ENCODE measurements at places on chromosomes 2 and 18. TPM values are rescaled to one million over a fixed set of nuclear protein-coding genes. Genes with fewer than 3 reads are reported as not detected.
A peak's percentile ranks its signal among the peaks of the same experiment; 100 is the strongest.

DNA sequence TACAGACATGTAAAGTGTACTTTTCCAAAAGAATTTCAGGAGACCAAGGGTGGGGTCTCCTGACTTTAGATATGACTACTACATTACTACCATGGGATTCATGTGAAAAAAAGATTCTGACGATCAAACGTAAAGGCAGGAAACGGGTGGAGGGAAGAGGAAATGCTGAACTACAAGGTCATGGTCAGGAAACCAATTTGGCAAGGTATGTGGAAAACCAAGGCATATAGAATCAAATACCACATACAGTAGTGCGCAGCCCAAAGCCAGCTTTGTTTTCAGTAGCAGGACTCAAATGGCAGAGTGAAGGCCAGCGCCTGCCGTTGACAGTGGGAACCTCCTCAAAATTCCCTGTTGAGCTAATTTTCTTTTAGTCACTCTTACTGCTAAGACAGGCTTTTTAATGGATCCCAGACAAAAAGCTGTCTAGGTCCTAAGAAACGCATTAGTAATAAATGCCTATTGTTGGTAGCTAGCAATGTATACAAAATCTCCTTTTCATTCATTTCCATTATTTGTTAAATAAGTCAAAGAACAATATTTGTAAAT is 57.6 kb upstream of the SERTAD2 start:
- DNase-seq: no peak

- DNase-seq: no peak
Measured at GRCh38 chr18:79332646-79333045, 63.1 kb upstream of the NFATC1 start.

DNA sequence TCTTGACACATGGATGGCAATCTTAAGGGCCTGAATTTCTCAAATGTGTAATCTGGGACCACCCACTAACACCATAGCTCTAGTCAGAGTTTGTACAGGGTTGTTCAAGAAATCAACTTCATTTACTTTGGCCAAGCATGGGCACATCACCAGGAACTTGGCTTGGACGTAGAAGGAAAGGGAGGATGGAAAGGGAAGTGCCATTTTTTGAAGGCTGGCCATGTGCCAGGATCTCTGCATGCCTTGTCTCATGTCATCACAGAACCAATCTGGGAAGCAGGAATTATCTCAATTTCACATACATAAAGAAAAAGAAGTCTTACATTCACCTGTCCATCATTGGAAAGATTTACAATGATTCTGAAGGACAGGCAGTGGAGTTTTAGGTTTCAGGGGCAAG is 128.1 kb downstream of the ANTXR1 start:
- DNase-seq: no peak

GRCh38 chr2:65922794-65923193 is 490.4 kb upstream of the SPRED2 start:
- DNase-seq: no peak

GRCh38 chr18:28439870-28440269 is 262.9 kb upstream of the CDH2 start:
- peak; percentile 13 for DNase-seq

DNA sequence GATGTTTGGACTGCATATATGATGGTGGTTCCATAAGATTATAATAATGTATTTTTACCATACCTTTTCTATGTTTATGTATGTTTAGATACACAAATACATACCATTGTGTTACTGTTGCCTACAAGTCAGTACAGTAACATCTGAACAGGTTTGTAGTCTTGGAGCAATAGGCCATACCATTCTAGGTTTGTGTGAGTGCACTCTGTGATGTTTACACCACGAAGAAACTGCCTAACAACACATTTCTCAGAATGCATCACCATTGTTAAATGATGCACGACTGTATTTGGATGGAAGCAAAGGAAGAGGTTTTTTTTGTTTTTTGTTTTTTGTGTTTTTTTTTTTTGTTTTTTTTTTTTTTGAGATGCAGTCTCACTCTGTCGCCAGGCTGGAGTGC is 9.5 kb downstream of the DUSP19 start:
- DNase-seq: no peak

GRCh38 chr2:1701020-1701419 is 43.3 kb downstream of the PXDN start:
- no peak for DNase-seq

- DNase-seq: peak; percentile 31
Measured at GRCh38 chr2:80050246-80050645, 254.3 kb downstream of the LRRTM1 start.

GRCh38 chr2:228374741-228375140 is 193.3 kb upstream of the SPHKAP start:
- DNase-seq: peak; percentile 36

GRCh38 chr2:218877891-218878290 is 2.8 kb upstream of the WNT10A start:
- DNase-seq: no peak

DNA sequence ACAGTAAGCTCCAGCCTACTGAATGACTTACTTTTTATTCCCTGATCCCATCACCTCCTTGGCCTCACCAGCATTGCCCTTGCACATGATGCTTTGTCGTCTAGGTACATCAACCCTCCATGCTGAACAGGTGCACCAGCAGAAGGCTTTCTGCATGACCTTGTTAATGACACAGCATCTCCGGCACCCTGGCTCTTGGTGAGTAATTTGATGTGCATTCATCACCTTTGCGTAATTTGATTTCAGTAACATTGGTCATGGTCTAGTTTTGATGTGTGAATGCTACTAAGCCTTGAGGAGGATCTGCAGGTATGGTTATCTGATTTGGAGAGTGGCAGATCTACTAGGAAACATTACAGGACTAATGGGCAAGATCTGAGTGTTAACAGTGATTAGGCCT is 103.6 kb downstream of the STK39 start:
- DNase-seq: no peak

GRCh38 chr18:63098018-63098981 is 221.3 kb downstream of the BCL2 start:
- no peak for DNase-seq

The DOK1 gene
- polyA plus RNA-seq: 9.7 TPM

The SLC5A7 gene
- not detected for polyA plus RNA-seq

The CYP27C1 gene
- not detected for polyA plus RNA-seq

The UGT1A5 gene
- not detected for polyA plus RNA-seq

The ANKAR gene
- polyA plus RNA-seq: 0.92 TPM

The KCNG2 gene
- 0.20 TPM for polyA plus RNA-seq

The CYP1B1 gene
- polyA plus RNA-seq: 1.3 TPM

The B3GNT7 gene
- polyA plus RNA-seq: 3.4 TPM

The XDH gene
- not detected for polyA plus RNA-seq

The LANCL1 gene
- 66.3 TPM for polyA plus RNA-seq

The RHOB gene
- polyA plus RNA-seq: 173 TPM

Data from brain (organoid and tissue), 16 donors.